AG09319 (cell line): ENCODE measurements at places on chromosomes 1 and 21.

DNA sequence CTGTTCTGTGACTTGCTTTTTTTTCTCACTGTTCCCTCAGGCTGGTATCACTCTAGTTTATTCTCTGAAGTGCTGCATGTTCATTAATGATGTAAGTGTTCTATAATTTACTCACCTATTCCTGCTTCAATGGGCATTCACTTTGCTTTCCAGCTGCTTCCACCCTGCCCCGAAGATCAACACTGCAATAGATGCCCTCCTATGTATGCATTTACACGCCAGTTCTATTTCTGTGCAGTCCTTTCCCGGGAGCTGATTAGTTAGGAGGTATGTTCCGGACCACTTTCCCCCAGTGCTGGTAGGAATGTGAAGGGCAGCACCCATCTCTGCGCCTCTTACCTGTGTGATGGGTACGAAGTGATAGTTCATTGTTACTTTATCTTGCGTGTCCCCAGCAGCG is 103.4 kb downstream of the DHRS3 start:
- DNase-seq = no peak

- DNase-seq = no peak
These were observed 567.1 kb downstream of the PTPRC start for GRCh38 chr1:199205740-199206441.

DNA sequence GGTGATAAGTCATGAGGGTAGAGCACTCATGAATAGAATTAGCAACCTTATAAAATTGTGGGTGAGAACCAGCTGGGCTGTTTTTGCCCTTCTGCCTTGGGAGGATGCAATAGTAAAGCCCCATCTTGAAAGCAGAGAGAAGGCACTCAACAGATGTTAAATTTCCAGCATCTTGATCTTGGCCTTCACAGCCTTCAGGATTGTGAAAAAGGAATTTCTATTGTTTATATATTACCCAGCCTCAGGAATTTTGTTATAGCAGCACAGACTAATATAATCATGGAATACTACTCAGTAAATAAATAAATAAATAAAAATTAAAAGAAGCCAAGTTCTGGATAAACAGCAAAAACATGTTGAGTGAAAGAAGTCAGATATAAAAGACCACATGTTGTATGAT is 175.2 kb downstream of the KCNT2 start:
- DNase-seq = no peak

DNA sequence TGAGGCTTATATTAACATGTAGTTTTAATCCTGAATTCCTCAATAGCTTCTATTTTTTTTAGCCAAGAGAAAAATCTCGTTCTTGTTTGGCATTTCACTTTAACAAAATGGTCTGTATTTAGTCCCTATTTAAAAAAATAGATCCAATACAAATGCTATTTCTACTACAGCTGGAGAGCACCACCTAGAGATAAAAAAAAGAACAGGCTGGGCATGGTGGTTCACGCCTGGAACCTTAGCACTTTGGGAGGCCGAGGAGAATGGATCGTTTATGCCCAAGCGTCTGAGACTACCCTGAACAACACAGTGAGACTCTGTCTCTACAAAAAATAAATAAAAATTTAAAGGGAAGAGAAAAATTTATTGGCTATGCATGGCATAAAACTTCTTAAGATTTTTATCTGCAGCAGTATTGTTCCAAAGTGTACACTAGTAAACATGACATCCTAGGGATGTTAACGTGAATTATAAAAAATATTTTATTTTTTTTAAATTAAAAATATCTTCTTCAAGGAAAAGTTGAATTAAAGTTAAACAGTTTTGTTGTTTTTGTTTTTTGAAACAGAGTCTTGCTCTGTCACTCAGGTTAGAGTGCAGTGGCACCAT is 4.4 kb downstream of the ST7L start:
- DNase-seq = no peak

DNA sequence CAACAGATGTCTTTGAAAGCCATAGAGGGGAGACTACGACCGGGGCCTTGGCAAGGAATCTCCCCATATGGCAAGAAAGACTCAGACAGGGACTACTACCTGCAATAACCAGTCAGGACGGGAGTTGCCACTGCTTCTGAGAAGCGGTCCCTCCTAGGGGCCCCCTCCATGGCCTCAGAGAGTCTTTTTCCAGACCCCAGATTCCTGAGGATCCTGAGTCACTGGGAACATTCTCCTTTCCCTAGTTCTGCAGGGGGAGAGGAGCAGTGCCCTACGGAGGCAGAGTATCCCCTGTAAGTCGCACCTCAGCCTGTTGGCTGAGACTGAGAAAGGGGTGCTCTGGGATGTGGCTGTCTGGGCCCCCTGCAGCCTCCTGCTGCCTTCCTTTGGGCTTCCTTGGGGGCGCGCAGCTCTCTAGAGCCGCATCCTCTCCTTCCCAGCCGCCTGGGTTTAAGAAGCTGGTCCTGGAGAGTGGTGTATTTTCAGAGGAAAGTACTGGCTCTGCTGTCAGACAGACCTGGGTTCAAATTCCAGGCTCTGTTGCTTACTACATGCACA is 7.8 kb downstream of the GLIS1 start:
- DNase-seq = no peak

GRCh38 chr1:42379794-42380585 is 602 bp upstream of the RIMKLA start:
- no peak for DNase-seq

DNA sequence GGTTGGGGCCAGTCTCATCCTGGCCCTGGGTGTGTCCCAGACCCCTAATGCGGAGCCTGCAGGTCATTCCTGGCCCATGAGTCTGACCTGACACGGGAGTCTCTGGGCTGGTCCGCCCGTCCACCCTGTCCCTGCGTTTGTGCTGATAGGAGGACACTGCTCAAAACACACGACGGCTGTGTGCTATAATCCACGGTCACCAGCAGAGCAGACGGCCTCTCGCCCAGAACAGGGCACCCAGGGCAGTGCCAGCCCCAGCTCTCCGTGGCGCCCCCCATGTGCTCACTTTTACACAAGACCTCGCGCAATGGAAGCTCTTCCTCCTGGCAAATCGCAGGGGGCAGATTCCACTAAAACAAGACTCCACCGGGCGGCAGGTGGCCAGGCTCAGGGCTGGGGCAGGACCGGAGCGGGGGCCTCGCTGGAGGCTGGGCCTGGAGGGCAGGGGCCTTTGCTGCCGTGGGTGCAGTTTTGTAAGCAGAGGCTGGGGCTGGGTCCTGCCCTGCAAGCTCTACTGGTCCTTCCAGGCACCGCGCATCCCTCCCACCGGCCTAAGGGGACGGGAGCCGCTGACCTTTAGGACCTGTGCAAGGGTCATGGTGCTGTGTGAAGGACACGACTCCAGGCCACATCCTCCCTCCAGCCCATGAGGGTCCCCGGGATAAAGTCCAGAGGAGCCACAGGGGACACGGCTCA is 10.6 kb upstream of the SLC19A1 start:
- DNase-seq = no peak

DNA sequence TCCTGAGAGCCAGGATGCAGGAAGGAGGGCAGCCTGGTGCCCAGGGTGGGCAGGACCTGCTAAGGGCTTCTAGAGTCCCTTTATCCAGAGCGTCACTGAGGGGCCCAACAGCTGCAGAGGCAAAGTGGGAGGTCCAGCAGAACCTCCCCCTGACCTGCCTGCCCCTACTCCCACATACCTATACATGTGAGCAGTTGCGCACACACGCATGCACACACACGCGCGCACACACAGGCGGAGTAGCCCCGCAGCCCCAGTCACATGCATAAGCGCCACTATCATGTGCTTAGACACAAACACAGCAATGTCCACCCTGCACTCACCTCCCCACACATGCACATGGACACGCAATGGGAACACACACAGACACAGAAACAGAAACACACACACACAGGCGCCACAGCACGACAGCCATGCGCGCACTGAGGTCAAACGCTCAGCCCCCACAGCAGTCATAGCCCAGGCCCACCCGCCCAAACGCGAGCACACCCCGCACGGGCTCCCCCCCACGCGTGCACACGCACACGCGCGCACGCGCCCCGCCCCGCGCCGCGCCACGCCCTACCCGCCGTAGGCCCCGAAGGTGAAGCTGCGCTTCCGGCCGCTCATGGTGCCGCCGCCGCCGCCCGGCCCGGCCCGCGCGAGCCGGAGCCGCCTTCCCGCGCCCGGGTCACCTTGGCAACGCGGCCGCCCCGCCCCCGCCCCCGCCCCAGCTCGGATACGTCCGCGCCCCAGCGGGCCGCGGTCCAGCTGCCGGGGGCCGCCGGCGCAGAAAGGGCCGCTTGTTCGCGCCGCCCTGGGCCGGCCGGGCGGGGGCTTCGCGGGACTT is 17.7 kb downstream of the RAP1GAP start:
- no peak for DNase-seq

GRCh38 chr1:182215764-182216163 is 154.3 kb upstream of the ZNF648 start:
- DNase-seq = peak; percentile 54

GRCh38 chr1:228978484-228979324 is 243.4 kb downstream of the RHOU start:
- no peak for DNase-seq

DNA sequence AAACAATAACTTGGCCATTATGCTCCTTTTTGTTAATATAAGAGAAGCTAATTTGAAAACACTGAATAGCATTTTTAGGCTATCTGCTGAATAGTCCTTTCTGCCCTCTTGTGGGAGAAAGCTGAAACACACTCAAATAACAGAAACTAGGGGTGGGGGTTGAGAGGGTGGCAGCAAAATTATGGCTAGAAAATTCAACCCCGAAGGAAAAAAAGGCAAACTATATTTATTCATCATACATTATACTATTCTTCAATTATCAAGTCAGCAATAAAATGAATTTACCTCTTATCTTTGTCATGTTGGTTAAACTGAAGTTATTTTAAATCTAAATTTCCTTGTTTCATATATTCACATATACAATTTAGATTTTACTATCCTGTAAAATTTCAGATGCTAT is 255.9 kb downstream of the FAF1 start:
- DNase-seq = peak; percentile 8

GRCh38 chr1:89758156-89758555 is 62.7 kb upstream of the LRRC8D start:
- DNase-seq = no peak

- no peak for DNase-seq
These were observed 7.1 kb downstream of the FAM78B start for GRCh38 chr1:166159656-166160055.

DNA sequence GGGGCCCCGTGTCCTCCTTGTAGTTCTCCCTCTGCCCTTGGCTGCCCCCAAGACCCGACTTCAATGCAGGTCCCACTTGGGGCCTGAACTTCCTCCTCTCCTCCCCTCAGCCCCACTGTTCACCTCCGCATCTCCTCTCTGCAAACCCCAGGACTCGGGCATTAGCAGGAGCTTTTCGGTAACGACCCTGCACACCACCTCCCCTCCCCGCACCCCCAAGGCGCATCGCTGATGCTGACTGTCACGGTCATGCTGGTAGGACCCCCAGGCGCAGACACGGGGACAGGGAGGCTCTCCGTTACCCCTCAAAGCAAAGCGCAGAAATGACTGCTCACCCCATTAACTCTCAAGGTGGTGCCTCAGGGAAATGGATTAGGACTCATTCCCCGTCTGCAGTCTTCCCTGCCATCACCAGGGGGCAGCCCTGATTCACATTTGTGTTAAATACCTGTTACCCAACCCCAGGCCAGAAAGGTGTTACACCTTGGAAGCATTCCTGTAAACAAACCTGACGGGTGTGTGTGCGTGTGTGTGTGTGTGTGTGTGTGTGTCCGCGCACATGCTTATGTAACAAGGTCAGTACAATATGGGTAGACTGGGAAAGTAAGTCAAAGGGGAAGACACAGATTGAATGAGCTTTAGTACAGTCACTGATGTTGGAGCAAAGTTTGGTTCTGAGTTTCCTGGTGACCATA is 6.4 kb upstream of the GUCA2B start:
- no peak for DNase-seq

DNA sequence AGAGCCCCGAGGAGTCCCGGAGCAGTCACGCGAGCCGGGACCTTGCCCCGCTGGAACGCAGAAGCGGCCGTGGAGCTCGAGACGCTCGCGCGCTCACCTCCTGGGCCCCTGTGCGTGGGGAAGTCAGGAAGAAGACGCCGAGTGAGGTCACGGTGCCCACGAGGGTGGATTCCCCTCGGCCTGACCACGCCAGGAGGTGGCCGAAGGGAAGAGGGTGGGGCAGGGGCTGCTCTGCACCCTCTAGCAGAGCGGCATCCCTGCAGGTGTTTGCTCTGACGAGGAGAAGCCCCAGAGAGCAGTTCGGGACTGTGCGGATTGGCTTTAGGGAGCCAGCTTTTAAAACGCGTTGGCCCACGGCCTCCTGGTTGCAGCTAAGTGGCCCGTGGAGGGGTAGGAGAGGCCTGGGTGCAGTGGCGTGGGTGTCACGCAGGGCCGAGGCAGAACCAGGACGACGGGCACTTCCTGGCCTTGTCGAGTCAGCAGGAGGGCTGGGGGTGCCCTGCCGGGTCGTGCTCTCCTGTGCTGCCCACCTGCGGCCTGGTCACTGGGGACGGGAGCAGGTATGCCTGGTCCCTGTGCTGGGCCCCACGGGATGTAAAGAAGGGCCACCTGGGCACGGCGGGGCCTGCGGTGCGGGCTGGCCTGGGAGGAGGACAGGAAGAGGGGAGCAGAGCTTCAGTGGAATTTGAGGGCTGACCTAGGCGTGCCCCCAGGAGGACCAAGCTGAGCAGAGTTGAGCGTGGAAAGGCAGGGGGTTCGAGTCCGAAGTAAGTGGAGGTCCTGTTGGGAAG is 1.0 kb downstream of the PDXK start:
- DNase-seq = no peak

GRCh38 chr1:86546787-86547221 is at the start of gene CLCA4:
CLCA4 (plus strand) TSS chr1:86547078; CDS start chr1:86547120, 42 bp downstream.
- no peak for DNase-seq

GRCh38 chr1:170929835-170930554 is 5.3 kb upstream of the MROH9 start:
- peak; percentile 49 for DNase-seq

GRCh38 chr1:24400065-24400464 is 13.5 kb downstream of the STPG1 start:
- no peak for DNase-seq

- no peak for DNase-seq
These were observed 42.6 kb downstream of the PCSK9 start for GRCh38 chr1:55081905-55082296.

DNA sequence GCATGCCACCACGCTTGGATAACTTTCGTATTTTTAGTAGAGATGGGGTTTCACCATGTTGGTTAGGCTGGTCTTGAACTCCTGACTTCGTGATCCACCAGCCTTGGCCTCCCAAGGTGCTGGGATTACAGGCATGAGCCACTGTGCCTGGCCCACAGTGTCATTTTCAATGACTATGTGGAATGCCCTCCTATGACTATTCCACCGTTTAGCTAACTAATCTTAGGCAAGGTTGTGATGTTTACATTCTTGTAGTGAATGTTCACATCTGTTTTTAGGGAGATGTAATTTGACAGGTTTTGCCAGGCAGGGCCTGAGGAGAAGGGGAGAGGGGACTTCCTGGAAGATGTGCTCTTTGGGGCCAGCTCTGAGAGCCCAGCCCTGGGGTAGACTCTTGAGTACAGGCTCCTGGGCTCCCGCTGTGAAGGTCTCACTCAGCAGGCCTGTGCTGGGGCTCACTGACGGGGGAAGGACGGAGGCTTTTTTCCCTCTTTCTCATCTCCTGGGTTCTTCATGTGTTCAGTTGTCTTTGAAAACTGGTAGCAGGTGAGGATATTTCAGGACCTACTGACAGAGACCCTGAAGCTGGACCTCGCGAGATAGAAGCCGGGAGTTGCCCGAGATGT is 13.2 kb downstream of the COQ8A start:
- DNase-seq = no peak
